NCI-H1092 treated with DMSO at 0.1 percent for 48 hours (cell line): ENCODE measurements at places on chromosomes 7 and 10.
A peak's percentile ranks its signal among the peaks of the same experiment; 100 is the strongest.

- no peak for DNase-seq
Measured at GRCh38 chr7:156752367-156753228, 112.0 kb downstream of the RNF32 start.

GRCh38 chr7:51021906-51022570 lies 239.3 kb upstream of the GRB10 start:
- DNase-seq: no peak

- DNase-seq: peak; percentile 32
Measured at GRCh38 chr10:15106352-15107013, 9.3 kb downstream of the RPP38 start.

DNA sequence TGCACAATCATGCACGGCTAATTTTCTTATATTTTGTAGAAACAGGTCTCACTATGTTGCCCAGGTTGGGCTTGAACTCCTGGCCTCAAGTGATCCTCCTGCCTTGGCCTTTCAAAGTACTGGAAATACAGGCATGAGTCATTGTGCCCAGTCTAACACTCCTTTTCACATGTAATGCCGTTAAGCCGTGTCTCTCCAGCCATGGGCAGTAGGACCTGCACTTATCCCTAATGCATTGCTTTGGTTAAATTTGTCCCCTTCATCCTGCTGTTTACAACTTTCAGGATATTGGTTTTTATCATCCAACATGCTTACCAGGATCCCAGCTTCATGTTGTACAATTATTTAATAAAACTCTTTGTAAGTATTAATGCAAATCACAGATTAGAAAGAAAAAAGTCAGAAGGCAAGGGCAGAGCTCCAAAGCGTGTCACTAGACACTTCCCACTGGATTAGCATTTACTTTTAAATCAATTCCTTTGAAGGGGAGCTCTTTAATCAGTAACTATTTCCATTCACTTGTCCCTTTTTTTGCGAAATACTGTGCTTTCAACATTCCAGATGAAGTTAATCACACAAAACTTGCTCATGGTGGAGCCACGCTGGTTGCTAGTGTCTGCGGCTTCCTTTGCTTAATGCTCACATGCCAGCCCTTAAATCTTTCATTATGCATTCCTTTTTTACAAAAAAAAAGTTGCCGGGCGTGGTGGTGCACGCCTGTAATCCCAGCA lies 256.0 kb upstream of the AUTS2 start:
- DNase-seq: no peak

DNA sequence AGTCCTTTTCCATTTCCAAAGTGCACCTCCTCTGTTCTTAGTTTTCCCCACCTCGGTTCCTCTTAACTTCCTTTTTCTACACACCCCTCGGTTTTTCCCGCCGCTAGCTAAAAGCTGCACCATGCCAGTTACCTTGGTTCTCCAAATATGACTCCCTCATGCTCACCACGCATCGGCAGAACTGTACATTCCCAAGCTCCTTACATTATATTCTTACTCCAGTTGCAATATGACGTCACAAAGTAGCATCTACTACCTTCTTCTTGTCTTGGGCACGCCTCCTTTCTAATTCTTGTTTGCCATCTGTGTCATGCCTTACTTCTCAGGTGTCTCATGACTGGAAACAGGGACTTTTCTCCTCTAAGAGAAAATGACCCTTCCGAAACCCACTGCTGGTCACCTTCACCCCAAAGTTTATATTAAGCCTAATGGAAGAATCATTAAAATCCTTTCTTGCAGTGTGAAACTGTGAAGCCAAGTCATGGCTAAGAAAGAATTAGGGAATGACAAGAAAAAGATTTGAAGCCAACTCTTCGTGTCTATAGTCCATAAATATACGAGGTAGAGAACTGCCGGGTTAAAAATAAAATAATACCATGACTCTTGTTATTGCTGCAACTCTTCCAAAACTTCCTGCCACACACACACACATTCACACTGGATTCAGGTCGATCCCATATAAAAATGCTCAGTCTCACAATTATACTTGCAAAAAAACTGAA lies 1.7 kb downstream of the ESYT2 start:
- no peak for DNase-seq

DNA sequence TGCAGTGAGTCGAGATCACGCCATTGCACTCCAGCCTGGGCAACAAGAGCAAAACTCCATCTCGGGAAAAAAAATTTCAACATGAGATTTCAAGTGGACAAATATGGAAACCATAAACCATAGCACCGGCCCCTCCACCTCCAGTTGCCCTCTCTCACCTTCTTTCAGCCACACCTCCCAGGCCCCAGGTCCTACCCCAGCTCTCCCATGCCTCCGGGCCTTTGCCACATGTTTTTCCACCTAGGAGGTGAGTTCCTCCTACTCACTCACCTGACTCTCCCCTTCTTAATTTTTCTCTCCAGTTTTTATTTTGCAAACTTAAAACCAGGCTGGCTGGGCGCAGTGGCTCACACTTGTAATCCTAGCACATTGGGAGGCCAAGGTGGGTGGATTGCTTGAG lies 13.7 kb upstream of the CLDN4 start:
- no peak for DNase-seq

DNA sequence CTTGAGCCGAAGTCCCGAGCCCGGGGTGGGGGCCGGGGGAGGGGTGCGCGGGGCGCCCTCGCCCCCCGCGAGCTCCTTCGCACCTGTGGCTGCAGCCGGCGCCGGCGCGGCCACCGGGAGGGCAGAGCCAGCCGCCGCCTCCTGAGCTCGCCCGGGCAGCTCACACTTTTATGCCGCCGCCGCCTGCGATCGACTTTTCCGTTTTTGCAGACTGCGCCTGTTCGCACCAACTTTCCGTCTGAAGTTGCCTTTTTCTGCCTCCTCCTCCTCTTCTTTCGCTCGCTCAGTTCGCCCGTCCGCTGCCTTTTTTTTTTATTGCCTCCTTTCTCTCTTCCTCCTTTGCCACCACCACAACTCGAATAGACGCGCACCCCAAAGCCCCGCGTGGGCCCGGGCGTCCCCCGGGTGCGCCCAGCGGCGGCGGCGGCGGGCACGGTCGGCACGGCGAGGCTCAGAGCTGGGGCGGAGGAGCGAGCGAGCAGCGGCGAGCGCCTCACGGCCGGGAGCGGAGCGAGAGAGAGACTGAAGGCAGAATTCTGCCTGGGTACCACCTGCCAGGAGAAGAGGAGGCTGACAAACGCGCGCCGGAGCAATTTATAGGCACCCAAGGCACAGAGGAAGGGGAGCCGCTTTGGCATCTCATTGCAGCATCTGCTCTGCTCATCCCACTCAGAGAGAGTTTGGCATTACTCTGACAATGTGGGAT lies at the start of gene C1QL3:
C1QL3 (minus strand) TSS at position 569 of the 706 bp plus-strand sequence. CDS start 814 bp downstream, outside the sequence.
- peak; percentile 33 for DNase-seq

DNA sequence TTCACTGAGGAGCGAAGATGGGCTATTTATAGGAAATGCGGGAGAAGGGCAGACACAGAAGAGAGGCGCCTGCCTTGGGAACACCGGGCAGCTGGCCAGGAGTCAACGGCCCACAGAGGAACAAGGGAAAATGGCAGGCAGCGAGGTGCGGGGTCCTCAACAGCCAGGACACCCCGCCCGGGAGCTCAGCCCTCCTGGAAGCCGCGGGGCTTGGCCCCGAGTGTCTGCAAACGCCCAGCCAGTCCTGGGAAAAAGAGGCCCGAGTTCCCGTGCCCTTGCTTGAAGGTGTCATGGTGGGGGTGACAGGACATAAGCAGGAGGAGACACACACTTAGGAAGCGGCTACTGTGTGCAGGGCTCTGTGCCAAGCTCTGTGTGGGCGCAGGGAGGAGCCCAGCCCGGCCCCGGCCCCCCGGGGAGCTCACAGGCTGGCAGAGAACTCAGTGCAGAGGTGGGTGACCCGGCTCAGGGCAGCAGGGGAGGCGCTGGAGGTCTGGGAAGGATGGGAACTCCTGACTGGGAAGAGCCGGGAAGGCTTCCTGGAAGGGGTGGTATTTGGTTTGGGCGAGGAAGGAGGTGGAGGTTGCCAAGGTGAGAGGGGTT lies 79.9 kb downstream of the ELFN1 start:
- peak; percentile 20 for DNase-seq

- DNase-seq: peak; percentile 100
Measured at GRCh38 chr7:130365511-130366441, 14.5 kb upstream of the CPA1 start.
